Right ventricle myocardium inferior (tissue), 1 donor: ENCODE measurements at places on chromosomes 2 and 18. TPM values are rescaled to one million over a fixed set of nuclear protein-coding genes. Genes with fewer than 3 reads are reported as not detected.

KCNK3 gene
- total RNA-seq = 4.5 TPM

DNA sequence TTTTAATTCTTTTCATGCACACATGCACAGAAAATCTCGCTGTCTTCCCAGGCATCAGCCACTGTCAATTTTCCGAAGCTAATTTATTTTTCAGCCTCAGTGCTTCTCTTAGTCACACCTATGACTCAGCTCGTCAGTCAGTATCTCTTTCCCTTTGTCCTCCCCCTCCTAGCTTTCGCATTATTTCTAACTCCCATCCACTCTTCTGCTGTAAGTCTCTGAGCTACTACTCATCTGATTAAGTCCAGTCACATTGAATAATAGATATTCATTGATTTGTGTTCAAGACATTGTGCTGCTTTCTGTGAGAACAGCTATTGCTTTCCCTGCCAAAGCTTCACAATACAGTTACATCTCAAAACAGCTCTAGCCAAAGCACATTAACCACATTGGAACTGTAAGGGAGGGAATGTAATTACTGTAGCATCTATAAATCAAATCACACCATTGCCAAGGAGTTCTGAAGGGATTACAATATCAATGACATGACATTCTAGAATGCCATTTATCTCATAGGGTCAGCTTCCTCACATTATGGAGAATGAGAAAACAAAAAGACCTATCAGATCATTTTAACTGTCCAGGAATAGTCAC is 89.4 kb downstream of the SCN3A start:
- DNase-seq = no peak

GRCh38 chr2:46563186-46563585 is 83.8 kb downstream of the TMEM247 start:
- DNase-seq = no peak

DNA sequence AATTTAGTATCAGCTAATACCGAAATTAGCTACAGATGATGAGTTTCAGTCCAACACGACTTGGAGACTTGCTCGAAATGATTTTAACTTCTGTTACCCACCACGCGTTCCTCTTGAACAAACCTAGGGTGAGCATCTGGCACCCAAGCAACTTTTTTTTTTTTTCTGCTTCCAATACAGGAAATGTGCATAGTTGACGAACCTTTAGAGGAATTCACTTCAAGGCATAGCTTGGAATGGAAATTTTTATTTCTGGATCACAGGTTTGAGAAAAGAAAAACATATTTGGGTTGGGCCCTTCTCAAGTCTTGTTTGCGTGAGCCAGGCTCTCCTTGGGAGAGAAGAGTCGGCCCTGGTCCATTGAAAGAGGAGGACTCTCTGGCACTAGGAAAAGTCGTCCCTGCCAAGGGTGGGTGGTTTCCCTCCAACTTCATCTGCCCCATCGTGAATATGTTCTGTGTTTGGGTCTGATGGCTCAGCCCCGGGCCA is 37.4 kb upstream of the RPL31 start:
- DNase-seq = no peak

- no peak for DNase-seq
Observed at GRCh38 chr2:148560496-148560895, 84.1 kb upstream of the EPC2 start.

- DNase-seq = no peak
Observed at GRCh38 chr2:35447215-35447614, 908.4 kb upstream of the CRIM1 start.

GRCh38 chr2:177721087-177721486 is 328.5 kb downstream of the AGPS start:
- no peak for DNase-seq

NEUROD1 gene
- total RNA-seq = not detected

- no peak for DNase-seq
Observed at GRCh38 chr2:109632158-109632789, 18.1 kb downstream of the SOWAHC start.

GRCh38 chr2:73516033-73516432 is 126.2 kb downstream of the NAT8 start:
- no peak for DNase-seq

DNA sequence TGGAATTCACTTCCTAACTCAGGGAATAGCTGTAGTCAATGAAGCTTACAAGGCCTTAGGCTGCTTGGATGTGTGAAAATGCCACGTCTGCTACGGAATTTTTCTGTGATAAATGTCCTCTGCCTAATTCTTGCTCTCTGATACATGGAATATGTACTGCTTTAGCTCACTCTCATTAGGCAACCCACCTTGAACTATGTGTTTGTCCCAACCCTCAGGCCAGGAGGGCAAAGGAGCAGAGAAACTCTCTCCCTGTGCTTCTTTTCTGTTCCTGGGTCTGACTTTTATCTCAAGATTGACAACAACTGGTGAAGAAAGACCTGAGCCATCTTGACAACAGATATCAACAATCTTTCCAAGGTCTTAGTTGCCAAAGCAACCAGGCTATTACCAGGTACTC is 143.9 kb downstream of the GCA start:
- no peak for DNase-seq

LBX2 gene
- total RNA-seq = 0.43 TPM

DNA sequence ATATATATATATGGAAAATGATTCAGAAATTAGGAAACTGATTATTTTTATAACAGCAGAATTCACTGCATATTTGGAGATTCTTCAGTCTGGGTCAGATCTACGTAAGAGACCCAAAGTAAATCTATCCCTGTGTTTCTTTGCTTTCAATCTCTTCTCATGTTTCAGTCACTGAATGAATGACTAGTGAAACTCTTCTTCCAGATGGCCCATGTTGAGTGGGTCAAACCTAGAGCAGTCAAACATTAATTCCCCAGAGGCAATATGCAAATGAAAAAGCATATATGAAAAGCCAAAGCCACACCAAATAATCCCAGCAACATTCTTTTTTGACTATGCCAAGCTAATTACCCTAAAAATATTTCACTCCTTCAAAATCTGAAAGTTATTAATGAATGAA is 317.3 kb downstream of the RBM43 start:
- no peak for DNase-seq

ST8SIA5 gene
- total RNA-seq = 2.6 TPM

GRCh38 chr2:202408546-202409140 is 32.5 kb downstream of the BMPR2 start:
- DNase-seq = no peak

- no peak for DNase-seq
Observed at GRCh38 chr18:78271790-78272189, 707.8 kb upstream of the SALL3 start.

DNA sequence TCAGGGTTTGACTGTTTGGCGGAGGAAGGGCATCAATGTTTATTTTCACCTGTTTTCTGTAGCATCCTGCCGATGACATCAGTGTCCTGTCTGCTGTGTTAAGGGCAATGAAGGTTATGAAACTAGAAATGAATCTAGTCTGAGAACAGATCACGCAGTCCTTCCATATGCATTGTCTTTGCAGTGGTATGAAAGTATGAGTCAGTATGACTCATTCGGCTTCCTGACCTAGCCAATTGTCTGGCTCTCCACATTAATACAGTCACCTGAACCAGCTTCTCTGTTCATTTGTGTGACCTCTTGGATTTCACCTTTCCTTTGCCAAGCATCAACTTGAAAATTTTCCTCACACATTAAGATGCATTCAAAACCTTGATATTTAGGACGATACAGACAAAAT is 353.8 kb downstream of the RND3 start:
- DNase-seq = no peak

DNA sequence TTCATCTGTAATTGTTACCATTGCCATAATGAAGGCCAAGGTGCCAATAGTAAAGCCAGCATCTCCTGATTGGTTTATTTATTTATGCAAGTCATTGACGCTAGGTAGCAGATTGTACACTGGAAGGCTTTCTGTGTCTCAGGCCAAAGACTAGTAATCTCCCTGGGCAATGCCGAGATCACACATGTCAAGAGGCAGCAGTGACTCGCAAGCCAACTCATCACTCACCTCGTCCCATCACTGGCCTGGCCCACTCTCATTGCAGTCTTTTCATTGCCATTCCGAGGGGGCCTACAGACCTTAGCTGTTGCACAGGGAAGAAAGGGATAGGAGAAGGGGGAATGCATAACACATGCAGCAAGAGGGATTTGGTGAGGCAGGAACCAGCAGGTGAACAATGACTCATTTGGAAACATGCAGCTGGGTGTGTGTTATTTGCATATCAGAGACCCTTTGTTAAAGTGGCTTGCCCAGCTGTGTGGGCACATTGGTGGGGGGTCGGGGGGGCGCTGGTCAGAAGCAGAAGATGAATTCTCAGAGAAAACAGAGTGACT is 448.7 kb upstream of the HNRNPA3 start:
- no peak for DNase-seq
